ENCODE measurements at places on chromosomes 3 and 15. TPM values are rescaled to one million over a fixed set of nuclear protein-coding genes. Genes with fewer than 3 reads are reported as not detected.
A peak's percentile ranks its signal among the peaks of the same experiment; 100 is the strongest.

C2CD4A gene
- total RNA-seq, result not detected

DNA sequence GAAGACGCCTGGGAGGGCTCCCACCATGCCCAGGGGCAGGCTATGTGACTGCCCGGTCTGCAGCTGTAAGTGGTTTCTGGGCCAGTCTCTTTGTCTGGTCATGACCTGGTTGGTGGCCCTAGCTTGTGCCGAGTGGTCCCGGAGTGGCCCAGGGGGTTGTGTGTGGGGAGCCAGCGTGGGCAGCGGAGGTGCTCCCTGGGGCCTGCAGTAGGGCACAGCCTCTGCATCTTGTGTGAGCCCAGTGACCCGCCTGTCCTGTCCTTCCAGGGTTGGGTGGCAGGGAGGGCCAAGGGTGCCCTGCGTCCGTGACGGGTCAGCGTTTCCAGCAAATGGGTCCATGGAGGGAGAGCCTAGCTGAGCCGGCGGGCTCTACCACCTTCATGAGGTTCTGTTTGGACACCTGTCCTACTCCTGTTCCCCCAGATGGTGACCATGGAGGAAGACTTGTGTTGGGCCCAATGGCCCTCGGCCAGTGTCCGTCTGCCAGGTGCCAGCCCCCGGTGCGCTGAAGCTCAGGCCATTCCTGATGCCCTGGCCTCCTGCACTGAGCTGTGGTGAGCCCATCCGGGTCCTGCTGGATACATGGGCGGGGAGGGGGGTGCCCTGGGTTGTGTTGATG, 215.4 kb downstream of the SNRPN start:
- peak; percentile 19 for DNase-seq

DNA sequence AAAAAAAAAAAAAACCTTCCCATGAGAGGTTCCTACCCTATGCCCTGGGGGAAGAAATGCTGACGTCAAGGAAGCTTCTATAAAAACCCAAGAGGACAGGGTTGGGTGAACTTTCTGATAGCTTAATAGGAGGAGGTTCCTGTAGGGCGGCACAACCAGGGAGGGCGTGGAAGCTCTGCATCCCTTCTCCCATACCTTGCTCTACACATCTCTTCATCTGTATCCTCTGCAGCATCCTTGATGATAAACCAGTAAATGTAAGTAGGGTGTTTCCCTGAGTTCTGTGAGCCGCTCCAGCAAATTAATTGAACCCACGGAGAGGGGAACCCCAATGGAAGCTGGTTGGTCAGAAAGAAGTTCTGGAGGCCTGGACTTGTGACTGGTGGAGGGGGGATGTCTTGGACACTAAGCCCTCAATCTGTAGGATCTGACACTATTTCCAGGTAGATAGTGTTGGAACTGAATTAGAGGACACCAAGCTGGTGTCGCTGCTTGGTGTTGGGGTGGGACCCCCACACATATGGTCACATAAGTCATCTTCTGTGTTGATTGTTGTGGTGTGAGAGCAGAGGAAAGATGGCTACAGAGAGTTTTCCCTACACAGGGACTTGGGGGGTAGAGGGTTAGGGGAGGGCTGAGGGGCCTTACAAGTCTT, 91.5 kb downstream of the ST6GAL1 start:
- DNase-seq, result no peak

SCN11A gene
- not detected for total RNA-seq

DNA sequence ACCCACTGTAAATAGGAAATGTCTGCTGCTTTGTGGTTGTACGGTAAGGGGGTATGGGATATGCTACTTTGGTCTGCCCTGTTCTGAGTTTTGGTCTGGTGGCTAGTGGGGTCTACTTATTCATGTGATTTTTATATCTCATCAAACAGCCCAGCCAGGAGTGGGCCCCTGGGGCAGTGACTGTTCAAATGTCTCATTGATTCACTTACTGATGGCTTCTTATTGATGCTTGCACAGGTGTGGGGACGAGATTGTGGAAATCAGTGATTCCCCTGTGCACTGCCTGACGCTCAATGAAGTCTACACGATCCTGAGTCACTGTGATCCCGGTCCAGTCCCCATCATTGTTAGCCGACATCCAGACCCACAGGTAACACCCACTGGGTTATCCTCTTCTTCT, 38.5 kb downstream of the STARD5 start:
- DNase-seq, result no peak

ADAMTS17 gene
- total RNA-seq, result 2.9 TPM

DNA sequence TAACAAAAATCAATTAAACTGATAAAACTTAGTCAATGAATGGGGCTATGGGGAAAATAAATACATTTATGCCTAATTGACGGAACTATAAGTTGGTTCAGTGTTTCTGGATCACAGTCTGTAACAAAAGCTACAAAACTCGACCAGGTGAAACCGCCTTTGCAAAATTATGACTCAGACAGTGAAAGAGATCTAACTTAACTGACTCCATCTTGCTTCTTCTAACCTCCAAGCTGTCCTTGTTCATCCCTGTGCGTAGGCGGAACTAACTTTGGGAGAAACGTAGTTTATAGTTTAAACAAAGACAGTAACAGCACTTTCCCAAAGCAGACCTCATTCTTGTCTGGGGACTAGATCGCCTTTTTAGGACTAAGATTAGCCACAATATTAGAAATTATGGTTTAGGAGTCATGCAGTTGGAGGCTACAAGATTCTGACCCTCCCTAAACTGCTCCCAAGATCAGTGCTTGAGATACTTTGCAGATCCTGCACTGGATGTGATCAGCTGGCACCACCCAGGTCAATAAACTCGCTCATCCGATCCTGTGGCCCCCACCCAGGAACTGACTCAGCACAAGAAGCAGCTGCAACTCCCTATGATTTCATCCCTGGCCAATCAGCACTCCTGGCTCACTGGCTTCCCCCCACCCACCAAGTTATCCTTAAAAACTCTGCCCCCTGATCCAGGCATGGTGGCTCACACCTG, 7.2 kb upstream of the MFGE8 start:
- DNase-seq, result no peak

DNA sequence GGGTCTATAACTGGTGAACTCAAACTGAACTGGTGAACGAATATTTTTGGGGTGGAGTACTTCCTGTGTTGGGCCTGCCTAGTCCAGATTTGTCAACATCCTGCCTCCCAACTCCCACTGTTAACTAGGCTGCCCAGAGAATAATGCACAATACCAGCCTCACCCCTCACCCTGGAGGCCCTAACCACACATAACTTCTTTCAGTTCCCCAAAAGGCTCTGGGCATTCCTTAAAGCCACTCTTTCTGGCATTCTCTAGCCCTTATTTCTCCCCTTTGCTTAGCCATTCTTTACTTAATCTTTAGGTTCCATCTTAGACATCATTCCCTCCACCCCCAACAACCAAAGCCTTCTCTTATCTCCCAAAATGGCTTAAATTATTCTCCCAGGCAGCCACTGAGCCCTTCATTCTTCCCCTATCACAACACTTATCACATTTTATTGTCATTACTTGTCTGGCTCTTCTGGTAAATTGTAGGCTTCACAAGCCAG, 9.1 kb upstream of the SEC11A start:
- no peak for DNase-seq

DNA sequence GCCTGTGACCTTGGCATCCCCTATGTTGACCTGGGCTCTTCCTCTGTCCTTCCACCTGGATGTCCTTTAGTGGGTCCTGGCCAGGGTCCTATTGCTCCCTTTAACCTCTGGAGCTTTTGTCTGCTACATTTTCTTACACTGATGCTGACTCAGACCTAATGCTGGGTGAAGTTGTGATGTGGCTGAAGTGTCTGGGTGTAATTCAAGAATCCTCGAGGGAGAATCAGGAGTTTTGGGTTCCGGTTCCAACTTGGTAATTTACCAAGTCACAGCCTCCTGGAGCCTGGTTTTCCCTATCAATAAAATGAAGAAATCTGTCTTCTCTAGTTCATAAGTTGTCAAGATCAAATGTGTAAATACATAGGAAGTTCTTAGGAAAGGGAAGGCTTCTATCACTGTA, 25.6 kb downstream of the CEP19 start:
- no peak for DNase-seq

TMEM87A gene
- total RNA-seq, result 16.4 TPM

Measured in left ventricle myocardium superior (tissue), 1 donor.